ENCODE measurements at places on chromosomes 7 and 10. TPM values are rescaled to one million over a fixed set of nuclear protein-coding genes. Genes with fewer than 3 reads are reported as not detected.

DNA sequence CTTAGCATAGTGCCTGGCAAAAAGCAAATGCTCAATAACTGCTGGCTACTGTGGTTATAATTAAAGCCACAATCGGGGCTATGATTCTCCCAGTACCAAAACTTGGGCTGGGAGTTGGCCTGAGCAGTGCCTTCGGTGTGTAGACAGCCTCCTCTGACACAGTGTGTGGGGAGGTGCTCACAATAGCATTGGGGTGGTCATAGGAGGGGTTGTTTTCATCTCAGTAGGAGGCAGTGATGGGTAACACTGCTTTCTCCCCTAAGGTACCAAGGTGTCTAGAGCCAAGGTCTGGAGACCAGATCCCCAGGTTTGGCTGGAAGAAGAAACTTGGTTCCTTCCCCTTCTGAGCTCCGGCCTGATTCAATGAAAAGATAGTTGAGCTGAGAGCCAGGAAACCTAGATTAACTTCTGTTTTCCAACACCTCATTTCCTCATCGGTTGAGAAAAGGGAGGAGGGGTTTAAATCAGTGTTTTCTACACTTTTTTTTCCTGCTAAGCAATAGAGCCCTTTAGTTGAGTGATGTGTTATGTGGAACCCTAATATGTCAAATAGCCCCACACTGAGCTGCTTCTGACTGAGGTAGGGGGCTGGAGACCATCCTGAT lies 68.2 kb downstream of the LRMDA start:
- DNase-seq: no peak
- H3K27me3 ChIP-seq: no peaks in the 10 kb centered on the region
- H3K27ac ChIP-seq: no peak overlapping the region
- no peak overlapping the region for H3K4me3 ChIP-seq

GRCh38 chr7:114986190-114987180 lies 64.6 kb downstream of the MDFIC start:
- no peaks in the 10 kb centered on the region for H3K27me3 ChIP-seq
- H3K27ac ChIP-seq: no peak overlapping the region
- H3K4me3 ChIP-seq: no peak overlapping the region

DNA sequence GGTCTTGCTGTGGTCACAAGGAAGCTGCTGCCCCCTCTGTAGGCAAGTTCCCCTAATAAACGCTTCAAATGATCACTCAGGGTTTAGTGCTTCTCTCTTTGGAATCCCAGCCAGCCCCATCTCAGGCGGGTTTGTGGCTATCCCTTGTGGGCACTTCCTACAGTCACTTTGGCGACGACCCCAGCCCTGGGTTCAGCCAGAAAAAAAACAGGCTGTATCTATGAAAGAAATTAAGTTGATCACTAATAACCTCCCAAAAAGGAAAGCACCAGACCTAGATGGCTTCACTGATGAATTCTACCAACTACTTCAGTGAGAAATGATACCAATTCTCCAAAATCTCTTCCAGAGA lies 208.2 kb downstream of the MAD1L1 start:
- no peak overlapping the region for H3K27ac ChIP-seq
- H3K27me3 ChIP-seq: no peaks in the 10 kb centered on the region
- no peaks in the 10 kb centered on the region for H3K36me3 ChIP-seq
- H3K4me1 ChIP-seq: peaks cover under 1% of the 10 kb centered on the region
- H3K4me3 ChIP-seq: no peak overlapping the region
- no peak for DNase-seq

- no peaks in the 10 kb centered on the region for H3K36me3 ChIP-seq
- H3K4me1 ChIP-seq: no peaks in the 10 kb centered on the region
- no peaks in the 10 kb centered on the region for H3K27me3 ChIP-seq
- H3K27ac ChIP-seq: no peak overlapping the region
- DNase-seq: no peak
These were observed 7.1 kb upstream of the SEMA3E start for GRCh38 chr7:83655951-83656556.

Gene VAX1
- not detected for total RNA-seq

Gene LGI1
- not detected for total RNA-seq

Gene POP7
- 44.0 TPM for total RNA-seq
